Activated CD4-positive, alpha-beta T cell treated with anti-CD3 and anti-CD28 coated beads for 1 hour (primary cell): ENCODE measurements at places on chromosomes 5 and 9.

GRCh38 chr9:137432687-137433348, 8.3 kb downstream of the ENTPD8 start:
- DNase-seq: no peak

GRCh38 chr5:172939071-172939470, 20.2 kb upstream of the RPL26L1 start:
- no peak for DNase-seq

DNA sequence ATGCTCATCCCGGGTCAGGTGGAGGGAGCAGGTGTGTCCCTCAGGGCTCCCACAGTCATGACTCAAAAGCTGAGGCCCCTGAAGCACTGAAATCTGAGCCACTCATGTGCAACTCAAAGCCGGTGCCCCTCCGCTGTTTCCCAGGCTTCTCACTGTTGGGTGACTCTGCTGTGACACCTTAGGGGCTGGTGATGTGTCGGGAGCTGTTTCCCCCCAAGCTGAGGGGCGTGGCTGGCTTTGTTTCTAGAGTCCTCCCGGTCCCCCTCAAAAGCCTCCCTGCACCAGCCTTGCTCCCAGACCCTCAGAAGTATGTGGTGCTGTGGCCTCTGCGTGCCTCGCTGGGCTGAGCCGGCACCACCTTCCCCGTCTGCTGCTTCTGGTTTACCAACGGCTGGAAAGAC, 39.7 kb downstream of the PLPP7 start:
- no peak for DNase-seq

DNA sequence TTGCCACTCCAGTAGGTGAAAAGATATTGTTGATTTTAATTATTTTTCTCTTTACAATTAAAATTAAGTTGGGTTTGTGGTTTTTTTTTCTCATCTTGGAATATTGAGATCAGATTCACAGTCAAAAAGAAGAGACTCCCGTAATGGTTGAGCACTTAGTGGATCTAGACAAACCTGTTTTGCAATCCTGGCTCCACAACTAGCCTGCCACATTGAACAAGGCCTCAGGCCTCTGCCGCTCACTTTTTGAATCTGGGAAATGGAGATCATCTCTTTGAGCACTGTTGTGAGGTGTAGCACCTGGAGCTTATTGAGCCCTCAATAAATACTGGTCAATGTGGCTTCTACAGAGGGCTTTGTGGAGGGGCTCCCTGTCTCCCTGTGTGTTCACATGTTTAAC, 37.1 kb upstream of the RARS1 start:
- no peak for DNase-seq

- no peak for DNase-seq
Observed at GRCh38 chr9:31389075-31389474, 995.4 kb upstream of the ACO1 start.

- no peak for DNase-seq
Observed at GRCh38 chr9:72863456-72864094, 89.3 kb downstream of the ALDH1A1 start.

DNA sequence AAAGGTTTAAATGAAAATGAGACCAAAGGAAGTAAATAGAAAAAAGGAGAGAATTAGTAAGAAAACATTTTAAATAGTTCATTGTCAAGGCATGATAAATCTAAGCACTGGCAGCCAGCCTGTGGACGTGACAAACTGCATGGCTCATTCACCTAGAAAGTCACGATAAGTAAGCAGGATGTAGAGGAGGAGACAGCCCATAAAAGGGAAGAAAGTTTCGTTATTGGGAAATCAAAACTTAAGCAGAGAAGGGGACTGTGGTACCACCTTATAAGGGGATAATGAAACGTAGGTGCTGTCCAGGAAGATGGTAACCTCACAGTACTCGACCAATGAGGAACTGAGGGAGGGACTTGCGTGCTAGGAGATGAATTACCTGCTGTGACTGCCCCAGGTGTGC, 494.5 kb upstream of the GRAMD2B start:
- DNase-seq: no peak

GRCh38 chr5:74342948-74343682, 297.4 kb downstream of the ENC1 start:
- DNase-seq: no peak

- no peak for DNase-seq
Observed at GRCh38 chr5:176739461-176740051, 70.8 kb upstream of the UNC5A start.

- no peak for DNase-seq
Observed at GRCh38 chr9:27338527-27338903, 41.6 kb upstream of the EQTN start.

- DNase-seq: no peak
Observed at GRCh38 chr9:132584601-132585560, 2.5 kb downstream of the BARHL1 start.
